Pericardium fibroblast (primary cell): ENCODE measurements at places on chromosomes 16 and 17. TPM values are rescaled to one million over a fixed set of nuclear protein-coding genes. Genes with fewer than 3 reads are reported as not detected.

TXNDC11 gene
- total RNA-seq = 28.7 and 37.3 TPM in 2 replicates

KRTAP4-9 gene
- not detected in 2 replicates for total RNA-seq

APOH gene
- total RNA-seq = not detected in 2 replicates

ASPA gene
- total RNA-seq = 0.85 and 1.4 TPM in 2 replicates

CSF3 gene
- not detected in 2 replicates for total RNA-seq

TLCD2 gene
- total RNA-seq = 13.2 and 15.3 TPM in 2 replicates

TERB1 gene
- total RNA-seq = not detected in 2 replicates

SCN4A gene
- total RNA-seq = under 0.01 TPM in 1 of 2 replicates, not detected in the other

SCNN1B gene
- total RNA-seq = not detected in 2 replicates
